ENCODE measurements at places on chromosomes 7 and 10.

DNA sequence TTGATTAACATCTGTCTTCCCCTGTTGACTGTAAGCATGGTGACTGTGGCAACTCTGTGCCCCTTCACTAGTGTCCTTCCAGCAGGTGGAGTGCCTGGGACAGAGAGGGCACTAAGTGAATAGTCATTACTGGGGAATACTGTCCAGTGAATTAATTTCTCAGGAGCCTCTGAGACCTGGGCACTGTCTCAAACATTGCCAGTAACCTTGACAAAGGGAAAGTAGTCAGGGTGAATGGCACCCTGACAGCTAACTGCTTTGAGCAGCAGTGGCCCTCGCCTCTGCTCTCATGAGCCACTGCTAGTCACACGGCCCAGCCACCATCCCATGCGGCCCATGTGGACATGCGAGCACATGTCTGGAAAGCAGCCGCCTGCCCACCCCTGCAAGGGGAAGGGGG lies 13.1 kb upstream of the GRB10 start:
- DNase-seq: no peak

- DNase-seq: peak; percentile 99
Observed at GRCh38 chr10:29784175-29784773, 149.5 kb upstream of the SVIL start.

DNA sequence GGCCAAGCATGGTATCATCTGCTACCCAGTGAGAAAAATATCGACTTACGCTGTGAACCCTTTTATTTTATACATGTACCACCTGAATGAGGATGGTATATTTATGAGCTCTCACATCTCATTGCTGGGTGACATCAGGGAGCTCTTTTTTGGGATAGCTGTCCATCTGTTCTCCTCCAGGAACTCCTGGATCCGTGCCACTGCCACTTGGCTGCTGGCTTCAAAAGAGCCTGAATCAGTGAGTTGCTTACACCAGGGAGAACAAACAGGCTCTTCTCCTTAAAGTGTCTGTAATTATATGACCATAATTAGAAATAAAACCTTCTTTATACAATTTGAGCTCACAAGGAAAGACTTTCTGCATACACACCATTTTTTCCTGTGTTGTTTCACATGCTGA lies 106.2 kb downstream of the KAT6B start:
- DNase-seq: no peak

DNA sequence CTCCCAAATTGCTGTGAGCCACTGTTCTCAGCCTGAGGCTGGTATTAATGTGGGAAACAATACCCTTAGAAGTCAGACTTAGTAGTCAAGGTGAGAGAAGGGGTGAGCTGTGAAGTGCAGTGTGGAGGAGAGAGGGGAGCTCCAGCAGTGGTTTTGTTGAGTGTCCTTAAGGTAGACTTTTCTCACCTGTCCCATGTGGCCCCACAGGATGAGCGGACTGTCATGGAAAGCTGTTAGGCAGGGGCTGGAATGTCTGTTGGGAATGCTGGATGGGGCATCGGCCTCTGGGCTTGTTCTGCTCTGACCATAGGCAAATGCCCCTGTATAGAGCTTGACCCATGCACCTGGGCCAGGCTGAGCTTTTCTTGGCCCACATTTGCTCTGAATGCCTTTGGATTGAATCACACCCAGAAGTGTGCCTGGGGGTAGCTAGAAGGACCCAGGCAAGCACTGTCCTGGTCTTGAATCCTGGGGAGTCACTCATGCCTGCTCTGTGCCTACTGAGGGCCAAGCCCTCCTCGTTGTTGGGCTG lies 36.3 kb upstream of the SH2D4B start:
- no peak for DNase-seq

DNA sequence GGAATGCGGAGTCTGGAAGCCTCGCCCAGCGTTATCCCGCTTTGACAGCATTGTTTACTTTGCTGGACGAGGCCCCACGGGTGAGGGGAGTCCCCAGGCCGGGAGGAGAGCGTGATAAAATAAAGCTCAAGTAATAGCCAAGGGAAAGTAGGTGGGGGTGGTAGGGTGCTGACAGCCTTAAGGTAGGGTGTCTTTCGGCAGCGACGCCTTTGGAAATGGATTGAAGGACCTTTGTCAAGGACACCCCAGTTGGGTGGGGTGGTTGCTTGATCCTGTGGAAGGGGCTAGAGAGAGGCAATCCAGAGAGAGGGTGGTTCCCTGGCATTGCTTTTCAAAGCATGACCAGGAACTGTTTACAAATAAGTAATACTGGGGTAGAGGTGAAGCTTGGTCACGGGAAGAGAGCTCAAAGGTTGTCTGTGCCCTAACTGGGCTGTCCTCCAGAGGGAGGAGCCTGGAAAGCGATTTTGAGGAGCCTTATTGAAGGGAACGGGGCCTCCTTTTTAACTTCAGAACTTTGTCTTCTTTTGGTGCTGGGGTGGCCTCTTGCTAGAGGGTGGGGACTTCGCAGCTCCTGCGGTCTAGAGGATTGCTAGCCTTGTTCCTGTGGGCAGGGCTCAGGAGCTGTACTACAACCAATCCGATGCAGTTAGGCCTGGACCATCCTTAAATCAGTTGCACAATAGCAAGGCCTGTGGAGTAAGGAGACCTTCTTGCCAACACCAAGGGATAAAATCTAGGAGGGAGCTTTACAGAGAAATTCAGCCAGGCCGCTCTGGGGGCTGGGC lies 1.3 kb downstream of the EIF4EBP2 start:
- DNase-seq: peak; percentile 78

GRCh38 chr7:140518370-140519006 lies 39.2 kb upstream of the MKRN1 start:
- DNase-seq: no peak

DNA sequence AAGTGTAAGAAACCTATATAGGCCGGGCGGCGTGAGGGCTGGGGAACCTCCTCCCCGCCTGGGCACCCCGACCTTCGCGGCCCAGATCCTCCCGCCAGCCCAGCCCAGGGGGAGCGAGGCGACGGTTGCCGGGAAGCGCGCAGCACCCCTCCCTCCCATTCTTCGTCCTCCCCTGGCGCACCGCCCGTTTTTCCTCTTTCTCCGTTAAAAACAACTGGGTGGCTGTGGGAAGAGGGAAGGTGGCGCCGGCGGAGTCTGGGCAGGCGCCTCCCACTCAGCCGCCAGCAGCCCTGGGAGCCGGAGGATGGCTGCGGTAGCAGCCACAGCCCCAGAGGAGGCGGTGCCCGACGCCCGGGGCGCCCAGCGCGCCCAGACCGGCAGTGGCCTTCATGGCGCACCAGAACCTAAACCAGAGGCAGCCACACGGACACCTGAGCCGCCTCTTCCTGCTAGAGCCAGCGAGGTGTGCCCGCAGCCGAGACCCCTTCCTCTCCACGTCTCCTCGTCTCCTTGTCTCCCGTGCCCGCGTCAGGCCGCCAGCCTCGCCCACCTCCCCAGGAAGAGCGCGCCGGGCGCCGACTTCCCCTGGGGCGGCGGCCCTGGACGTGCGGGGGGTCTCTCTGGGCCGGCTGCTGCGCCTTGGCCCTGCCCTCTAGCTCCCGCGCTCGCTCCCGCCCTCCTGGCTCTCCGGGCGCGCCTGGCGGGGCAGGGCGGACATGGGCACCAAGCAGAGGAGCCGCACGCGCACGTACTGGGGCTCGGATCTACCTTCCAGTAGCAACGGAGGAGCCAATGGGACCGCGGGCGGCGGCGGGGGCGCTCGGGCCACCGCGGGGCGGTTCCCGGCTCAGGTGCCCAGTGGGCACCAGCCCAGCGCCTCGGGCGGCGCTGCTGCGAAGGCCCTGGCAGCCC lies 32.8 kb upstream of the SFTPD start:
- DNase-seq: no peak

DNA sequence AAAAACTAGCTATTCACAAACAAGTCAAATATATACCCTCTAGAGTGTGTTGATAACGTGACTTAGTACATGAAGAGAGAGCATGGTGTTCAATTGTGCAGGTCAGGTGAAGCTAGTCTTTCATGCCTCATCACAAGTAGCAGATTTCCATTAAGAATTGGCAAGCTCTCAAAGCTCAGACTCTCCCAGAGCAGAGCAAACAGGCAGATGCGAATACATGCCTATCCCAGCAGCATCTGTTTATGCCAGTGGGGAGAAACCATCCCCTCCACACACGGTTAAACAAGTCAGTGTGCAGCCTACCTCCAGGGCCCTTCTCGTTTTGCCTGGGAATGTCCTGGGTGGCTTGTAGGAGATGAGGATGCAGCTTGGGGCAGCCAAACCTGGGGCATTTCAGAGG lies 532.5 kb upstream of the C7orf33 start:
- DNase-seq: no peak

DNA sequence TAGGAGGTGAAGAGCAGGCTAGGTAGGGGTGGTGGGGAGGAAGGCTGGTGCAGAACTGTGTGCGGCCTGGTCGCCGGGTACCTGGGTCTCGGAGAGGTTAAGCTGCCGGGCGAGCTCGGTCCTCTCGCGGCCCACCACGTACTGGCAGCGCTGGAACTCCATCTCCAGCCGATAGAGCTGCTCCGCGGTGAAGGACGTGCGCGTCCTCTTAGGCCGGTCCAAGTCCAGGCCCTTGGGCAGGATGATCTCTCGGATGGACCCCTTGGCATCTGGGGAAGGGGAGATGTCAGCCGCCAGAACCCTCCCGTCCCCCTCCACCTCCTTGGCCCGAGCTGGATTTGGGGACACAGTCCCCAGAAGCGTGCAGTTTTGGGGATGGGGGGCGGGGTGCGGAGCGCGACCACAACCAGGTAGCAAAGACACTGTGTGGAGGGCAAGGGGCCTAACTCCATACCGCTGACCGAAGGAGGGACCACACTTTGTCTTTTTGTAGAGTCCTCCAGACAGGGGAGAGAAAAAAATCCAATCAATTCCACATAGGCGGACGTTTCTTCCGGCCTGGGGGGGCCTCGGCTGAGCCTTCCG lies 1.6 kb downstream of the VAX1 start:
- no peak for DNase-seq

DNA sequence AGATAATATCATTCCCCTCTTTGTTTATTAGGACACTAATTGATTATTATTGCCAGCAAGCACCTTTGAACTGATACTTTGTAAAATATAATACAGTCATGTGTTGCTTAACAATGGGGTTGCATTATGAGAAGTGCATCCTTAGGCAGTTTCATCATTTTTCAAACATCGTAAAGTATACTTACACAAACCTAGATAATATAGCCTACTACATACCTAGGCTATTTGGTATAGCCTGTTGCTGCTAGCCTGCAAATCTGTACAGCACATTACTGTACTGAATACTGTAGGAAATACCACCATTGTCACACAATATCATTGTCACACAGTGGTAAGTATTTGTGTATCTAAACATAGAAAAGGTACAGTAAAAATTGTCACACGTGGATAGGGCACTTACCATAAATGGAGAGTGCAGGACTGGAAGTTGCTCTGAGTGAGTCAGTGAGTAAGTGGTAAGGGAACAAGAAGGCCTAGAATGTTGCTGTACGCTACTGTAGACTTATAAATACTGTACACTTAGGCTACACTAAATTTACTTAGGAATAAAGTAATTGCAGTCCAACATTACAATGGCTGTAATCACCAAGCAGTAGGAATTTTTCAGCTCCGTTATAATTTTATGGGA lies 70.7 kb downstream of the LCOR start:
- DNase-seq: no peak

- no peak for DNase-seq
Observed at GRCh38 chr10:69962746-69963135, 89.9 kb upstream of the MACROH2A2 start.

DNA sequence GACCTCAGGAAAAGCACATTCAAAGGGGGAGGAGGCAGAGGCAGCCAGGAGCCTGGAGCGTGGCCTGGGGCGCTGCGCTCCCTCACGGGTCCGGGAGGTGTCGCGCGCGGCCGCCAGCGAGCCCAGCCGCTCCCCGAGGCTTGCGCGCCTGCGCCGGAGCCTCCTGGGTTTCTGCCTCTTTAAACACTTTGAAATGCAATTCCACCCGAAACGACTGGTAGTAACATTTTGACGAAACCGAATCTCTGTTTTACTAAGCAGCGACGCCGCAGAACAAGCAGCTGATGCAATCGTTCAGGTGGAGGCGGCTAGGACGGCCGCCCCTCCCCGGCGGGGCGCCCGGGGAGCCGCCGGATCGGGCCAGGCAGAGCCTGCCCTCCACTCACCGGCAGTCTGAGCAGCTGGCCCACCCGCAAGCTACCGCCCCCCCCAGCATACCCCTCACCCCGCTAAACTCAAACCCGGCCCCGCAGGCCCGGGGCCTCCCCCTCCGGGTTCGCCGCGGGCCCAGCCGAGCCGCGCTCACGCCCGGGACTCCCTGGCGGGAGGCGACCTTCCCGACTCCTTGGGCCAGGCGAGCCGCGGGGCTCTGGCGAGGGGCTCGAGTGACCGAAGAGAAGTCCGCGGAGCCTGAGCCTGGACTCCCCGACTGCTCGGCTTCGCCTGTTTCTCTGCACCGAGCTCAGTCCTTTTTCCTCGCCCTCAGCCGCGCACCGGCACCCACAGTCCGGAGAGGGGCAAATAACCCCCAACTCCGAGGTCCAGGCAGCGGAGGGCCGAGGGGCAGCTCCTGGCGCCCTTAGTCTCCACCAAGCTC lies 3.2 kb downstream of the MKX start:
- no peak for DNase-seq

DNA sequence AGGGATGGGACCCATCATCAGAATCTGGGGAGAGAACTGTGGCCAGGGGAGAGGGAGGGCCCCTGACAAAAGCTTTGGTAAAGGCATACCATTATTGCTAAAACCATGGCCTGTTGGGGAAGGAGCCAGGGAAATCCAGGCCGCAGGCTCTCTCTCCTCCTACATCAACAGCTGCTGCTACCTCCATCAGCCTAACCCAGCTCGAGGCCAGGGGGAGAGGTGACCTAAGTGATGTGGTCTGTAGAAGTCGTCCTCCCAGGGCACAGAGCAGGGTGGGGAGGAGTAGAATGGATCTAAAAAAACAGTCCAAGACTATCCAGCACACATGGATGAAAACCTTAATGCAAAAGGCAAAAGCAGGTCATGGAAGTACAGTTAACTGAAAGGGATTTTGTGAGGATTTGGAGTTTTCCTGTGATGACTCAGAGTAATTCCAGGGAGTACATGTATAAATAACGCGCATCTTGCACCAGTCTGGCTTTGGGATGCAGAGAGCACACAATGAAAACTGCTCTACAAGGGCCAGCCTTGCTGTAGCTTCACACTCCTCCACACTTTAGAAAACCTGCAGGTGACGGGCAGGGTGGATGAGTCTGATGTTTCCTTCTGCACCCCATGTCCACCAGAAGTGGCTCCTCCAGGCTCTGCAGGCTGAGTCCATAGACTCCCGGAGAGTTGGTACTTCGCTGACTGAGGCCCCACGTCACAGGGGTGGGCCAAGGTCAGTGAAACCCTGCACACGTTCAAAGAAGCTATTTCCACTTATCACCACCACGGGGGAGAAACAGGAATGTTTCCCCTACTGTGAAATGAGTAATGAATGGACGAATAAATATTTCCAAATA lies 38.5 kb upstream of the MSMB start:
- DNase-seq: no peak

Measured in epithelial cell of prostate (primary cell).